ENCODE measurements at places on chromosomes 2 and 18. TPM values are rescaled to one million over a fixed set of nuclear protein-coding genes. Genes with fewer than 3 reads are reported as not detected.

Gene ARHGAP28
- 133 TPM for total RNA-seq

Gene KCNG2
- total RNA-seq, result not detected

Gene POTEI
- total RNA-seq, result 0.33 TPM

Gene CNTNAP5
- 8.2 TPM for total RNA-seq

Gene GATA6
- total RNA-seq, result 158 TPM

Gene WNT10A
- not detected for total RNA-seq

Gene CDH19
- total RNA-seq, result not detected

Gene SH3RF3
- 1.8 TPM for total RNA-seq

Gene ANXA4
- 19.1 TPM for total RNA-seq

Gene KLHL41
- total RNA-seq, result not detected

Gene SERPINB3
- total RNA-seq, result 0.25 TPM

Gene AGXT
- not detected for total RNA-seq

Gene AMER3
- total RNA-seq, result 1.1 TPM

Gene SERPINB10
- not detected for total RNA-seq

Gene FBXO48
- total RNA-seq, result 1.0 TPM

Gene SLC38A11
- not detected for total RNA-seq

Gene PRKRA
- total RNA-seq, result 66.4 TPM

Gene ESCO1
- total RNA-seq, result 45.9 TPM

Gene MAP3K19
- not detected for total RNA-seq

Gene APCDD1
- total RNA-seq, result 7.5 TPM

Gene DSC1
- not detected for total RNA-seq

Gene RPRM
- 33.8 TPM for total RNA-seq

Gene RFX8
- not detected for total RNA-seq

Gene L3MBTL4
- total RNA-seq, result 4.6 TPM

Gene HDHD2
- total RNA-seq, result 54.6 TPM

Gene C2orf15
- total RNA-seq, result 4.3 TPM

Gene LIMS2
- total RNA-seq, result 10.0 TPM

Gene UGT1A8
- not detected for total RNA-seq

Gene RGPD5
- 107 TPM for total RNA-seq

Gene TMEM131
- total RNA-seq, result 36.7 TPM

Gene SULT1C4
- total RNA-seq, result 3.5 TPM

Gene MYO5B
- total RNA-seq, result 12.2 TPM

Gene TMEM17
- total RNA-seq, result 3.2 TPM

Gene ESPNL
- 0.86 TPM for total RNA-seq

Gene SGPP2
- total RNA-seq, result not detected

Gene PKP4
- 90.5 TPM for total RNA-seq

Gene SIX3
- 5.2 TPM for total RNA-seq

Gene FER1L5
- total RNA-seq, result 0.34 TPM

Gene CROCC2
- not detected for total RNA-seq

Gene OSBPL6
- total RNA-seq, result 4.7 TPM

Gene PSMD1
- 171 TPM for total RNA-seq

Gene CIB4
- not detected for total RNA-seq
